ENCODE measurements at places on chromosomes 13 and 19. TPM values are rescaled to one million over a fixed set of nuclear protein-coding genes. Genes with fewer than 3 reads are reported as not detected.

Gene PLEKHF1
- 7.1 TPM for polyA plus RNA-seq

Gene SMIM24
- polyA plus RNA-seq: 1,108 TPM

DNA sequence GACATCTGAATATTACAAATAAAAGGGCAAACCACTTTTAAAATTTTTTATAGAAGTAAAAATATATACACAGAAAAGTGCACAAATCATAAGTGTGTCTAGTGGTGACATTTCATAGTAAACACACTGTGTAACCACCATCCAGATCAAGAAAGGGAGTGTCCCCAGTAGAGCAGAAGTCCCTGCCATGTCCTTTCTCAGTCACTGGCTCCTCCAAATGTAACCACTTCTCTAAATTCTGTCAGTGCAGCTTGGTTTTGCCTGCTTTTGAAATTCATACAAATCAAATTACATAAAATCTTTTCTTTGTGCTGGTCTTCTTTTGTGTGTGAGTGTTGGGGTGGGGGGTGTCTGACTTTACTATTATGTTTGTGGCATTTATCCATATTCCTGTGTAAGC lies 116.5 kb downstream of the RBM26 start:
- DNase-seq: no peak

DNA sequence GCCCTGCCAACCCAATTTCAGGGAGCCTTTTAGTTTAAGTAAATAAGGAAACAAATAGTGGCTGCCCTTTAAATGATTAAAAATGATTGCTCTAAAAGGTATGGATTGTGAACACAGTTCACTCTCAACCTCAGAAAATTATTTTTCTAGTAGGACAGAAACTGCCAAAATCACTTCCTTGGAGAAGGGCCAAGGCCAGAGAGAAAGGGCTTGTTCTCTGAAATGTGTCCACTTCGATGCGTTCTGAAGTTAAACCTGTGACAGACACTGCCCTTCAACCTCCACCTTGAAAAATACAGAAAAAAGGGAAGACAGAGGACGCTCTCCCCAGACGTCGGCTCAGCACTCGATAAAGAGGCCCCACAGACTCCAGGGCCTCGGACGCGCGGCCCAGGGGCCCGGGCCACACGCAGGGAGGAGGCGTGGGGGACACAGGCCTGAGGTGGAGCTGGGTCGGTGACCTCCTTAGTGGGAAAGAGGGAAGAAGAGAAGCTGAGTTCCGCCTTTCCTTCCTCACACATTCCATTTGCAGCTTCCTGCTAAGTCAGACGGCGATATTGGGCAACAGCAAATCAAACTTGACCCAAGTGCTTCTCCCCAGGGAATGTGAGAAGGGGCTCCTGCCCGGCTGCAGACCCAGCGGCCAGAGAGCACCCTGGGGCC lies 63.6 kb downstream of the RASA3 start:
- DNase-seq: no peak

- no peak for DNase-seq
These were observed 109.5 kb downstream of the UBL3 start for GRCh38 chr13:29740961-29741360.

DNA sequence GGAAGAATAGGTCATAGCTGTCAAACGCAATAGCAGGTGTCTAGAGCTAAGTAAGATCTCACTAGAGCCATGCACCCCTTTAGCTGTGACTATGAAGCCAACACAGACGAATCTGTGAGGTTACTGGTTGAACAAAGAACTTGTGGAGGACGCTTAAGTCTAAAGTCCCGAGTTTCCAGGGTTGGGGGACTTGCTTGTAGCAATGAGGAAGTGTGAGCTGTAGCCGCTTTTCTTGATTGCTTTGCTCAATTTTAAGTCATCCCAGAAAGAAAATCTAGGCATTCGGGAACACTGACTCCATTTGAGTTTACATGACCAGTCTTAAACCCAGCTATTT lies 1.6 kb downstream of the GPC5 start:
- DNase-seq: no peak

- DNase-seq: no peak
These were observed 47.0 kb downstream of the SMIM24 start for GRCh38 chr19:3433313-3433712.

DNA sequence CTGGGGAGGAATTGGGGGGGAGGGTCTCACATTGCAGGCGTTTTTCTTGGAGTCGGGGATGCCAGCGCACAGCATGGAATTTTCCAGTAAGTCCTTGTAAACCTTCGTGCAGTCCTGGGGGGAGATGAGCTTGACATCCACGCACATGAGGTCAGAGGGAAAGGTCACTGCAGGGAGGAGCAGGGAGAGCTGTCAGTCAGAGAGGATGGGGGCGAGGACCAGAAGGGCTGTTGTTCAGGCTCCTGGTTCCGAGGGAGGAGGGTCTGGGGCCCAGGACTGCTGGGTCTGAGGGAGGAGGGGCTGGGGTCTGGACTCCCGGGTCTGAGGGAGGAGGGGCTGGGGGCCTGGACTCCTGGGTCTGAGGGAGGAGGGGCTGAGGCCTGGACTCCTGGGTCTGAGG lies 4.0 kb downstream of the KLK7 start:
- no peak for DNase-seq

Gene OLFM4
- polyA plus RNA-seq: 14.6 TPM

DNA sequence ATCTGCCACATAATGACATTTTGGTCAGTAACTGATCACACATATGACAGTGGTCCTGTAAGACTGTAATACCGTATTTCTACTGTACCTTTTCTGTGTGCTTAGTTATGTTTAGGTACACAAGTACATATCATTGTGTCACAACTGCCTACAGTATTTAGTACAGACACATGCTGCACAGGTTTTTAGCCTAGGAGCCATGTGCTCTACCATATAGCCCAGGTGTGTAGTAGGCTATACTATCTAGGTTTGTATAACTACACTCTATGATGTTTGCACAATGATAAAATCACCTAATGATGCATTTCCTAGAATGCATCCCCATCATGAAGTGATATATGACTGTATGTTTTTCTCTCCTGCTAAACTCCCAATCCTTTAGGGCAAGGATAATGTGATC lies 61.2 kb upstream of the MIR17HG start:
- no peak for DNase-seq

DNA sequence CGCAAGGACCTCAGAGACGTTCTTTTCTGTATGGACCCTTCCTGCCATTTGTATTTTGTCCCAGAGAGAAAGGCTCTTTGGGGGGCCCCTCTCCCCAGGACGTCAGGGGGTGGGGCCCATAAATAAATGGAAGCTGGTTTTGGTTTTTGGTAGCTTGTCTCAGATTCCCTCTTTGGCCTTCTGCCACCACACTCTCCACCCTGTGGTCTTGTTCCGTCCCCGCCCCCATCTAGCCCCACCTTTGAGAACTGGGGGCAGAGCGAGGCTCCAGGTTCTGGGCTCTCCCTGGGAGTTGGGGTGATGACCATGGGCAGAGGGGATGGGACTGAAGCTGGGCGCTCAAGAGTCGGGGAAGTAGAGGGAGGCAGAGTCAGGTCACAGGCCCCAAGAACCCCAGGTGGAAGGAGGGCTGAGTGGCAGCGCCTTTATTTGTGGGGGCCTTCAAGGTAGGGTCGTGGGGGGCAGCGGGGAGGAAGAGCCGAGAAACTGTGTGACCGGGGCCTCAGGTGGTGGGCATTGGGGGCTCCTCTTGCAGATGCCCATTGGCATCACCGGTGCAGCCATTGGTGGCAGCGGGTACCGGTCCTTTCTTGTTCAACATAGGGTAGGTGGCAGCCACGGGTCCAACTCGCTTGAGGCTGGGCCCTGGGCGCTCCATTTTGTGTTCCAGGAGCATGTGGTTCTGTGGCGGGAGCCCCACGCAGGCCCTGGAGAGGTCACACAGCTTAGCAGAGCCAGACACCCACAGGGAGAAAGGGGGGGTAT lies 3.3 kb downstream of the ISYNA1 start:
- no peak for DNase-seq

Gene SLC27A1
- 16.9 TPM for polyA plus RNA-seq

DNA sequence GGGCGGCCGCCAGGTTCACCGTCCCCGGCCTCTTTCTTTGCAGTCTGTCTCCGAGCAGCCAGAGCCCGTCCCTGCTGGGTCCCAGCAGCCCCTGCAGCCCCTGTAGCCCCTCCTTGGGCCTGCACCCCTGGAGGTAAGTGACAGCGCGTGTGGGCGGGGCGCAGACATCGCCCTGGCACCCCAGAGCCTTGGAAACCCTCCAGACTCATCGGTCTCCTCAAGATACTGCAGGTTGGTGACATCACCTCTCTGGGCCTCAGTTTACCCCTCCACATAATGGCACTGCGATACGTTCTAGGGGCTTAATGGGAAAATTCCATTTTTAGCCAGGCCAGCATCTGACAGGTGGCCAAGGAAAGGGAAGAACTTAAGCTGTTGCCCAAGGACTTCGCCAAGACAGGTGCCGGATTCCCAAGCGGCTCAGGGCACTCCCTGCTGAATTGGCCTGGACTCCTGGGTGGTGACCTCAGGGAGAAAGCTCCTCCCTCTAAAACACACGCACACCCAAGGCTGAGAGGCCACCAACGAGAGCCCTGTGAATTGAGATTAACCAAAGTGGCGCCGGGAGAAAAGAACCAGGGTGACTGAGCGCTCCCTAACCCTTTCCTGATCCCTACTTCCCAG lies 13.1 kb downstream of the MAST3 start:
- no peak for DNase-seq

DNA sequence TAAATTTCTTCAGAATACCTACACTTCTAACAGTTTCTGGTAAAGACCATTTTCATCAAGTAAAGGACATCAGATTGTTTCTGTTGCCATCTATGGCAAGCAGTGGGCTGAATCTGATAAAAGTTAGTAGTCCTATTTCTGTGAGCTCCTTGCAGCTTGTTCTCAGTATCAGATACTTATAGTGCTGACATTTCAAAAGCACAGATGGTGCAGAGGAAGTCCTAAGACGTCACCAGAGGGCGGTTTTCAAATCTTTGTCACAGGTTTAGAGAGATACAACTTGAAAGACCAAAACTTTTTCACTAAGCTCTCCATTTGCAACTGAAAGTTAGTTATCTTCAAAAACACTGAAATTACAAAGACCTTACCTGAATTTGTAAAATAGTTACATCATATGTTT lies 719.8 kb downstream of the SLITRK1 start:
- no peak for DNase-seq

Gene PRTN3
- not detected for polyA plus RNA-seq

GRCh38 chr19:47651132-47651531 lies 42.2 kb downstream of the BICRA start:
- no peak for DNase-seq

DNA sequence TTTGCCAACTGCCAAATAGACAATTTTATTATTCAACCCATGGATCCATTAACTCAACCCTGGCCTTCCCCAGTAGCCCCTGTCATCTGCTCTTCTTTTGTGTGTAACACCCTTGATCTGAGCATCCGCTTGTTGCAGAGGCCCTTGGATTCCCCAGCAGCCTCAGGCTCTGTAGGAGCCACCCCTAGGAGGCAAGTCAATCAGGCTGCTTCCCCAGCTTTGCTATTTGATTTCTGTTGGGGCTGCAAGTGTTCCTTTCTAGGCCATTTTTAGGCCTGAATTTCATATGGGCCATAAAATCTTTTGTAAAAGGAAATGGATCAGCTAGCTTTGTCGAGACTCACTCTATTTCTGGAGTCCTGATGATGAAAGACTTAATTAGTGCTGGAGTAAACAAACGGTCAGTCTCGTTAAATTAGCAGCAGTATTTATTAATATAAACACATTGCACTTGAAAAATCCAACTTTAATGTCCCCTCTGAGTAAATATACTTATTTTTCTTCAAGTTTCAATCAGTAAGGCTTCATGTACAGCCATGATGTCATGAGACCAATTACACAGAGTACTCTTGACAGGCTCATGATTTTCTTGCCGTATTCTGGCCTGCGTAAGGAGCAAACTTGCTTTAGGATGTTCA lies 105.3 kb downstream of the RGCC start:
- DNase-seq: no peak

GRCh38 chr13:45413826-45414307 lies 4.3 kb downstream of the SLC25A30 start:
- no peak for DNase-seq

DNA sequence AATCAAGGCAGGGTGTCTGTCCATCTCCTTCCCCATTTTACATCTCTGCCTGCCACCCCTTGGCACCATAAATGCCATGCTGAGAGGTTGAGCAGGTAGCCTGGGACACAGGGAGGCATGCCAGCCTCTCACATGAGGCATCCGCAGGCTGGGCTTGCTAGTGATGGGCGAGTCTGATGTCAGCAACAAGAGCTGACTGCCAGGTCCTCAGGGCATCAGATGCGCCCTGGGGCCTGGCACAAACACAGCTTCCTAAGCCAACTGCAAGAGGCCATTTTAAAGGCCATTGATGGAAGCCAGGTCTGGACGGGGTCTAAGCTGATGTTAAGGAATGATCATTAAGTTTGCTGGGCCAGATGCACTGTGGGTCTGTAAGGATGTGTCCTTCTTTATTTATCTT lies 34.6 kb downstream of the MYH14 start:
- DNase-seq: no peak

DNA sequence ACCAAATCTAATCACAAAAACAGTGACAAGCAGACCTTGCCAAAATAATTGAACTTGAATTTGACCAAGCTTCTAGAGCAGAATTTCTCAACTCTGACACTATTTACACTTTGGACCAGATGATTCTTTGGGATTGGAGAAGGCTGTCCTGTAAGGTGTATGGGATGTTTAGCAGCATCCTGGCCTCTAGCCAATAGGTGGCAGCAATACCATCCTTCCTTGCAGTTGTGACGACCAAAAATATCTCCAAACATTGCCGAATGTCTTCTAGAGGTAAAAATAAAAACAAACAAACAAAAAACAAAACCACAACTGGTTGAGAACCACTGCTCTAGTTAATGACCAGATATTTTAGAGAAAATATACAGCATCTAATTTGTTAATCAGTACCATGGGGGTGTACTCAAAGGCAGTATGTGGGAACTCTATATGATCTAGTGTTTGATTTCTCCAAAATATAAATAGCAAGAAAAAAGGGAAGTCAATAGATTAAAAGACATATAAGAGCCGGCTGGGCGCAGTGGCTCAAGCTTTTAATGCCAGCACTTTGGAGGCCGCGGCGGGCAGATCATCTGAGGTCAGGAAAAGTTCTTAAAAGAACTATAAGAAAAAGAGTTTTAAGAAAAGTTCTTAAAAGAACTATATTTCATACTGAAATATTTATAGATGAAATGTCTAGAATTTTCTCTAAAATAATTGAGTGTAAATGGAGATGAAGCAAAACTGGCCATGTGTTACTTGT lies 60.9 kb upstream of the ZNF527 start:
- DNase-seq: no peak

DNA sequence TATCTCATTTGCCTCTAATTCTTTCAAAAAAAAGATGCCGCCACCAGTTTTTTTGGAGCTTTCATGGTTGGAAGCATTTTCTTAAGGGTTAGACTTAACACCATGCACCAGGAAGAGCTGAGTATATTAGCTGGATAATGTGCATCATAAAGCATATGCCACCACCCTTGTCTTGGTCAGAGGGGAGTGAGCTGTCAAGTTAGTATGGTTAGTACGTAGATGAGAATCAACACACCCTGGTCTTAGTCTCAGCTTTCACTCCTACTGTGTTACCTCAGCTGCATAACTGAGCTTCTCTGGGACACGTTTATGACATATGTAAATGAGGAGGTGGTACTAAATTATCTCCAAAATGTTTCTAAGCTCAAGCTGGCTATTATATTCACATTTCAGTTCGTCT lies 415.6 kb downstream of the DCT start:
- DNase-seq: no peak
